CD4-positive, alpha-beta T cell treated with Interleukin-2 at 100 ng/mL for 4 hours (primary cell): ENCODE measurements at places on chromosomes 16 and 17.

- no peak for DNase-seq
Observed at GRCh38 chr17:44804302-44805089, 25.6 kb downstream of the GJC1 start.

DNA sequence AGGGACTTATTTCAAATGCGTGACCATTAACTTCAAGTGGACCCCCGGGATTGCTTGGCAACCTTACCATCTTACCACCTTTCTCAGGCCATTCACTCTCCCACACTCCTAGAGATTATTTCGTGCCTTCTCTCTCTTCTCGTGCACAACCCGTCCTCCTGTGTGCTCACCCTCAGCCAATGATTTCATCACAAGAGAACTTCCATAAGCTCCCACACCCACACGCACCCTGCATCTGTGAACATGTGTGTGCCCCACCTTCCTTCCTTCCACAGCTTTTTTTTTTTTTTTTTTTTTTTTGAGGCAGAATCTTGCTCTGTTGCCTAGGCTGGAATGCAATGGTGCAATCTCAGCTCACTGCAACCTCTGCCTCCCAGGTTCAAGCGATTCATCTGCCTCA is 27.4 kb upstream of the CDH3 start:
- no peak for DNase-seq

DNA sequence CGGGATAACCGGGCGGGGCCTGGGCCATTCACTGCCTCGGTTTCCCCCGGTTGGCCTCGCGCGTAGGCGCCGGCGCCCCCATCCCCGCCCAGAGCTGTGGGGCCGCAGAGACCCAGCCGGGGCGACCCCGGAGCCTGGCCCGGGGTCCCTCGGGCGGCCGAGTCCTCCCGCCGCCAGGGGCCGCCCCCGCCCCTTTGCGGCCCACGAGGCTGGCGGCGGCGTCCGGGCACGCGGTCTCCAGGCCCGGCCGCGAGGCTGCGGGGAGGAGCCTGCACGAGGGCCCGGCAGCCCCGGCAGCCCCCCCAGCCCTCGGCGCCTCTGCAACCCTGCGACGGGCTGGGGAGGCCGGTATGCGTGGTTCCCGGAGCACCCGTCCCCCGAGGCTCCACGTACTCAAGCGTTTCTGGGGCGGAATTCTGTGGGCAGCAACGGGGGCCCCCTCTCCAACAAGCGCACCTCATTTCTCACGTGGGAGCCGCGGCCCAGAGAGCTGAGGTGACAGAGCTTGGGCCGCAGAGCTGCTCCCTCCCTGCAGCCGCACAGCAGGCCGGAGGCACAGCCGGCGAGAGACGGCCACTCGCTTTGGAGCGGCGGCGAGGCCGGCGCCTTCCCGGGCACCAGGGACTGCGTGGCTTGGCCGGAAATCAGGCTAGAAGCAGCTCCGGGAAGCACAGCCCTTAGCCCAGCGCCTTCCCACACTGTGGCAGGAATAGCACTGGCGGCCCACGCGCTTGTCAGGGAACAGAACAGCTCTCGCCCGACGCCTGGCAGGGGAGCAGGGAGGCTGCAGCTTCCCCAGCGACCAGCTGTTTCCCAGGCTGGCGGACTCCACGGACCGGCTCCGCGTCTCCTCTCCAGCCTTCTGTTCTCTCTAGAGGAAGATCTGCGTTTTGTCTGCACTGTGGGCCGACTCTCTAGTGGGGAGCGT is 867 bp upstream of the LIMD2 start:
- peak; percentile 51 for DNase-seq

GRCh38 chr17:29885031-29885640 is 44.9 kb downstream of the SSH2 start:
- no peak for DNase-seq

- DNase-seq: no peak
Observed at GRCh38 chr17:46949291-46950174, 26.6 kb downstream of the GOSR2 start.

GRCh38 chr16:49250689-49251088 is 30.9 kb downstream of the CBLN1 start:
- no peak for DNase-seq
